ENCODE measurements at places on chromosomes 12 and 14. TPM values are rescaled to one million over a fixed set of nuclear protein-coding genes. Genes with fewer than 3 reads are reported as not detected.
A peak's percentile ranks its signal among the peaks of the same experiment; 100 is the strongest.

DNA sequence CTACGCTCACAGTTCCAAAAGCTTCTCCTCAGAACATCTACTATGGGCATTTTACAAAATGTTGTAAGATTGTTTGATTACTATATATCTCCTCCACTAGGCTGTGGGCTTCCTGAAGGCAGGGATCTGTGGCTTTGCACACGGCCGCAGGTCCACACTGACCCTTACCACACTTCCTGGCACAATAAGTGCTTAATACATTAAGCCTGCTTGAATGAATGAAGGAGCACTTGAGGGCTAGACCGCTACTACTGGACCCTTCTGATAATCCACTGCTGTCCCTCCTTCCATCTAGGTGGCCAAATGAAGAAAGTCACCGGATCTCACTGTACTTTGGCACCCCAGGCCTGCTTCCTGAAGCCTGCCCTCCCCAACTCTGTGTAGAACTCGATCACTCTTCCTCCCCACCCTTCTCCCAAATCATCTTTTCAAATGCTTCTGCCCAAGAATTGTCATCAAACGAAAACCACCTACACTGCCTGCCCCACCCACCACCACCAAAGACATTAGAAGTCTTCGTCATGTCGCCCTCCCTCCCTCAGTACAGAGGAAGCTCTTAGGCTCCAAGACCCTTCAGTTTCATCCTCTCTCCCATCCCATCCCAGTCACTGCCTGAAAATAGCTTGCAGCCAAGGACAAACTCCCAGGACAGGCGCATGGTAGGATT, 596 bp upstream of the ZBTB39 start:
- no peak for DNase-seq

DNA sequence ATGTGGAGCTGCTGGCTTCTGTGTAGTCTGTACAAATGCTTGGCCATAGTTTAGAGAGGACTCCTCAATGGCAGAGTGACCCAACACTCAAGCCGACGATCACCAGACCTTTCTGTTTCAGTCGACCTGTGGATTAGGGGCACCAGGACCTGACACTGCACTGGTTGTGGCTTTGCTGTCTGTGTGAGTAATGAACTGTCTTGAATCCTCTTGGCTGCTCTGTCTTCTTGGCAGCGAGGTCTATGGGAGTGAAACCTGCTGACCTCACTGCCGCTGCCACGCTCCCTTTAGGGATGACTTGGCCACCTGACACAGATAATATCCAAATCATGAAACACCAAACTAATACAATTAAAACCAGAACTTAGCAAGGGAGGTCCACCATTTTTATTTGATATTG, 83.5 kb upstream of the C14orf180 start:
- no peak for DNase-seq

GRCh38 chr12:65755596-65755978, 68.7 kb upstream of the HMGA2 start:
- no peak for DNase-seq

DNA sequence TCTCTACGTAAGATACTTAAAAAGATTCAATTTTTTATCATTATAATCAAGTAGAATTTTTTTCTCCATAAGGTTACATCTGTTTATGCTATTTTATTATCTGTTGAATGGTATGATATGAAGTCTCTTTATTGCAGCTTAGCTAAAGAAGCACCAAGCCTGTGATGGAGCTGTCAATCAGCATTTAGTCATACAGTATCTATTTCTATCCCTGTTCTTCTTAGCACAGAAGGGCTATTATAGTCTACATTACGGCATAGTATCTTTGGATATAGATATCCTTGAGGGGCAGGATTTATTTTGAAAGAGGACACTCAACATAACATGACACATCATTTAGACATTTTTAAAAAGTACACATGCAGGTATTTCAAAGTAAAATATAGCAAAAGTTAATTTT, 277.1 kb downstream of the FOXG1 start:
- no peak for DNase-seq

- DNase-seq = no peak
Observed at GRCh38 chr12:56601503-56601902, 28.6 kb downstream of the BAZ2A start.

DNA sequence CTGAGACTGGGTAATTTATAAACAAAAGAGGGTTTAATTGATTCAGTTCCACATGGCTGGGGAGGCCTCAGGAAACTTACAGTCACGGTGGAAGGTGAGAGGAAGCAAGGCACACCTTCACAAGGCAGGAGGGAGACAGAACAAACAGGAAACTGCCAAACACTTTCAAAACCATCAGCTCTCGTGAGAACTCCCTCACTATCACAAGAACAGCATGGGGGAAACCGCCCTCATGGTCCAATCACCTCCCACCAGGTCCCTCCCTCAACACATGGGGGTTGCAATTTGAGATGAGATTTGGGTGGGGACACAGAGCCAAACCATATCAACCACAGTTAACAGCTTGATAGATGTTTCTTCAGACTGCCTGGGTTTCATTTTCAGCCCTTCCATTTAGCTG, 6.2 kb upstream of the GNPNAT1 start:
- DNase-seq = no peak

DNA sequence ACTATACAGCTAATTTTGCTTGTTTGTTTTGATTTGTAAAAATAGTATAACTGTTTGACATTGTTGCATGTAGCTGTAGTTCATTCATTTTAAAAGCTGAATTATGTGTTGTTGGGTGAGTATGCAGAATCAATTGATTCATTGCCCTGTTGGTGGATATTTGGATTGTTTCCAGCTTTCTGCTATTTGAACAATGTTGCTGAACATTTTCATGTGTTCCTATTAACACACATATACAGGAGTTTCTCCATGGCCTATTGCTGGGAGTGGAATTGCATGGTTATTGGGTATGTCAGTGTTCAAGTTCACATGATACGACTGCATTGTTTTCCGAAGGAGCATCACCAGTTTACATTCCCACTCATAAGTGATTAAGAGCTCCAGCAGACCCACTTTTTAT, 75.3 kb downstream of the SRGAP1 start:
- DNase-seq = peak; percentile 60

DNA sequence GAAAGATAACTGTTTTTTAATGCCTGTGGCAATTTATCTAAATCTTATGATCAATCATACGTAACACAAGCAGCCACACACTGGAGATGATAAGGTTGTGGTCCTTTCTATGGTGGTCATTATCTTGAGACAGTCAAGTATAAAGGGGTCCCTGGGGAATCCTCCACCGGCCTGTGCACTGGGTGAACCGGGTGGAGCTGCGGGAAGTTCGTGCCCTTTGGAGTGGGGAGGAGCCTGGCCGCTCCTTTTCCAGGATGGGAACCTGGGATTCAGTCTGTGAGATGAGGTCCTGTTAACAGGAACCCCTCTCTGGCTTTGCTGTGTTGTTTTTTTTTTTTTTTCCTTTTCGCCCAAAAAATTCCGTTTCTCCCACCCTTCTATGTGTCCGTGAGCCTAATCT, 167.5 kb upstream of the RPL10L start:
- no peak for DNase-seq

The GALNT6 gene
- total RNA-seq = 0.74 TPM

The CMAS gene
- 25.0 TPM for total RNA-seq

The ARL1 gene
- 122 TPM for total RNA-seq

The GPX2 gene
- total RNA-seq = not detected

The KERA gene
- total RNA-seq = not detected
